Activated T-helper 1 cell treated with anti-CD3 and anti-CD28 coated beads, Interleukin-2, amount 50 U/mL, for 16 hours (primary cell): ENCODE measurements at places on chromosomes 11 and 22.
A peak's percentile ranks its signal among the peaks of the same experiment; 100 is the strongest.

DNA sequence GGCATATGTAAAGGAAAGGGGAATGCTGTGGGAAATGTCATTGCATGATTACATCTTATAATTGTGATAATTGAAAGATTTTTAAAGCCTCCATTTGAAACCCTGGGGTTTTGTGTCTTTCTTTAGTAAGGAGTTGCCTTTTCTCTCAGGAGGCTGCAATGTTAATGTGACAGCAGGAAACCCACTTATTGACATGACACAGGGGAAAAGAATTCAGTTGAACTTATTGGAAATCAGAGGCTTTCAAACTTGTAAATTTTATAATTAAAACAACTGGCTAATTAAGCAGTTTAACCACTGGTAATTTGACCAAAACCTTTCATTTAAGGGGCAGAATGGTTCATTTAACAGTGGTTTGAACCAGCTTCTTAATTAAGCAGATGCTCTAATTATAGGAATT, 31.2 kb downstream of the MRPL48 start:
- no peak for DNase-seq

GRCh38 chr22:45306139-45306538, 3.6 kb upstream of the FAM118A start:
- DNase-seq, result no peak

- no peak for DNase-seq
These were observed 78.8 kb upstream of the PRODH start for GRCh38 chr22:19014886-19015285.

GRCh38 chr11:92576315-92576714, 351.7 kb downstream of the FAT3 start:
- no peak for DNase-seq

- no peak for DNase-seq
These were observed 55.8 kb upstream of the SLC25A1 start for GRCh38 chr22:19234126-19234896.

DNA sequence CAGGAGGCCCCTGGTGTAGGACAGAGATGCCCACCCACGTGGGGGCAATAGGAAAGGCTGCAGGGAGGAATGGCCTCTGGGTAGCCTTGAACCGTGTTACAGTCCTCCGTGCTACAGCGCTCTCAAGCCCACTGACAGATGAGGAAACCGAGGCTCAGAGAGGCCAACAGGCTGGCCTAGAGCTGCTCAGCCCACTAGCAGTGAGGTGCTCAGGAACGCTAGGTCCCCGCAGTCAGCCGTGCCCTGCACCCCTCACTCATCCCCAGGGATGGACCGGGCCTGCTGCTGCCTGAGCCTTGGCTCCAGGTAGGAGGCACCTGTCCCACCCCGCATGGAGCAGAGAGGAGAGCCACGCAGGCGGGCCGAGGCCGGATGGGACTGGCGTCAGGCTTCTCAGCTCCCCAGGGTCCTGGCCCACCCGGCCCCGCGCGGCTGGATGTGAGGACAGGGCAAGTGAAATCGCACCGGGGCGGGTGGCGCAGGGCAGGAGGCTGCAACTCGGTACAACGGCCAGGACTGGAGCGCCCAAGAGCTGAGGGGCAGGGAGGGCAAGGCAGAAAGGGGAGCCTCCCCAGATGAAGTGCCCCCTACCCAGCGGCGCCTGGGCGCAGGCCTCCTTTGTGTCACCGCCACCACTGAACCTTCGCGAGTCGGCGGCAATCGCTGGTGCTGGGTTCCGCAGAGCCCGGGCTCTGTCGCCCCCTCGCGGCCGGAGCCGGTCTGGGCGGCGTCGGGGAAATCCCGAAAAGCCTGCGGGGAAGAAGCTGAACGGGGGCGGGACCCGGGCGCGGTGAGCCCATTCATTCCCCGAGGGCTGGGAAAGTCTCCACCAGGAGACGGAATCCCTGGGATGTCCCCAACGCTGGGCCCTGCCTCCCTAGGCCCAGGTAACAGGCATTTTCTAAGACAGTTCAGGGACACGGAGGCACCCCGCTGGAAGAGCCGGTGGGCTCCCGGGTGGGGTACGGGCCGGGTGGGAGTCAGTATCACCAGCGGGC, 8.4 kb upstream of the SLC2A11 start:
- DNase-seq, result peak; percentile 75

DNA sequence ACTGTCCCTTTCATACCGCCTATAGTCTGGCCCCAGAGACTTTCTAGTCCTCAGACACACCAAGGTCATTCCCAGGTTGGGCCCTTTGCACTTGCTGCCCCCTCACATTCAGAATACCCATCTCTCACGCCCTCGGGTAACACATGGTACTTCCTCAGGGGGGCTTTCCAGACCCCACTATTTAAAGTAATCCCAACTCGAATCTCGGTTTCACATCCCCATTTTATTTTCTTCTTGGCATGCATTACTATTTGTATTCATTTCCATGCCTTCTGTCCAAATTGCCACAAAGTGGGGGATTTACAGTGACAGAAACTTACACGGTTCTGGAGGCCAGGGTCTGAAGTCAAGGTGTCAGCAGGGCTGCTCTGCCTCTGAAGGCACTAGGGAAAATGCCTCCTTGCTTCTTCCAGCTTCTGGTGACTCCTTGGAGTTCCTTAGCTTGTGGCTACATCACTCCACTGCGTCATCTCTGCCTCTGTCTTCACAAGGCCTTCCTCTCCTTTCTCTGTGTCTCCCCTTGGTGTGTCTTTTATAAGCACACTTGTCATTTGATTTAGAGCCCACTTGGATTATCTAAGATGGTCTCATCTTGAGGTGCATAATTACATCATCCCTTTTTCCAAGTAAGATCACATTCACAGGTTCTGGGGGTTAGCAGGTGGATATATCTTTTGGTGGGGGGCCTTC, 15.1 kb downstream of the RCN1 start:
- no peak for DNase-seq

- peak; percentile 58 for DNase-seq
These were observed 2.4 kb downstream of the UCP2 start for GRCh38 chr11:73980001-73980961.

- no peak for DNase-seq
These were observed 11.9 kb downstream of the HOATZ start for GRCh38 chr11:111526501-111526900.

GRCh38 chr11:133598906-133599305, 66.6 kb upstream of the OPCML start:
- no peak for DNase-seq

DNA sequence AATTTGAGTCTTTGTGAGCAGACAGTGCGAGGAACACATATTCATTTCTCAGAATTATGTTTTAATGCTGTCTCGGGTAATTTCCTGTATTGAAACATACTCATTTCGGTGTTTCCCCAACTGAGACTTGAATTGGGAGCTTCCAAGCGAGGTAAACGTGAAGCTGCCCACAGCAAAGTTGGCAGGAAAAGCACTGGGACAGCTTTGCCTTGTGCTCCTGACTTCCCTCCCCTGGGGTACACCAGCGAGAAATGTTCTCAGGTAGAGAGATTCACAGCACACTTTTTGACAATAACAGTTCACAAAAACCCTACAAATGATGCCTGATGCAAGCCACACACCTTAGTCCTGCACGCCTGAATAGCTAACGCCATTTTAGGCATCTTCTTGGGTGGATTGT, 3.1 kb downstream of the HTR3B start:
- no peak for DNase-seq

GRCh38 chr22:48373626-48374173, 1454.0 kb downstream of the BRD1 start:
- no peak for DNase-seq
